ENCODE measurements at places on chromosomes 4 and X.

GRCh38 chr4:84028340-84028739 lies 470.8 kb downstream of the NKX6-1 start:
- DNase-seq, result no peak

GRCh38 chr4:53963781-53964180 lies 100.6 kb downstream of the CHIC2 start:
- no peak for DNase-seq

DNA sequence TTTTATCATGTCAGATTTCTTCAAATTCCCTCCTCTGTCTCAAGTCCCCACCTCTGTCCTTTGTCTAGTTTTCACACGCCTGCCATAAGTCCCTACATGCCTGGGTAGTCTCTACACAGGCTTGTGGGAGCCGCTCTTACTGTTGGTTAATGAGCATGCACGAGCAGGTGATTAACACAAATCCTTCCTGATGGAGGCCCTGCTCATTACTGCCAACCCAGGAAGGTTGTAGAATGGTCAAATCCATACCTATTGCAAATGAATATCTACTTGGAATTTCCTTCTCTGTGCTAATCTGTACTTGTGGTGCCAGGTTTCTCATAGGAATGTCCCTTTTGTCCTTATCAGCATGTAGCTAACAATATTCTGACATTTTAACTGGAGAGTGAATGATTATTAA lies 208.4 kb upstream of the HDX start:
- DNase-seq, result no peak

DNA sequence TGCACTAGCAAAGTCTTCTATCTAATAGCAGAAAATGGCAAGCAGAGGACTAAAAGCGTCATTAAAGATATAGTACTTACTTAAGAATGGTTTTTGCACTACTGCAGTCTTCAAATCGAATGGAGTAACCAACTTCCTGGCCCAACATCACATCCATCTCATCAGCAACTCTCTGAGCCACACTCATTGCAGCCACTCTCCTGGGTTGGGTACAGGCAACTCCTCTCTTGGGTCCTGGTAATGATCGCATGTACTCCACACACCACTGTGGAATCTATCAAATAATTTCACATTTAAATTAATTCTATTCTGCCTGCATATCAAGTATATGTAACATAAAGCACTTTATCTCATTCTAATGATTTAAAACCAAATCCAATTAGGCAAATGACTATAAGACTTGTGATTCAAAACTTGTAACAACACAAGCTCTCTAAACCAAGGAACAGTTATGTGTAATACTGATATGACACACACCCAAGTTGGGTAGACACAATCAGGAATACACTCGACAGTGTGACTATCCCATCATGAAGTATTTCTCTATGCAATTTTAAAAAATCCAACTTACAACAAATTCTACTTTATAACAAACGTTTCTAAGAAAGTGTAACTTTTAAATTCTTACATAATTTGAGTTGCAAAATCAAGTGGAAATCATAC lies 13.6 kb downstream of the DHX15 start:
- DNase-seq, result no peak

GRCh38 chr4:11931266-11931820 lies 502.6 kb upstream of the HS3ST1 start:
- DNase-seq, result no peak

- no peak for DNase-seq
Measured at GRCh38 chr4:89152972-89153371, 41.6 kb downstream of the TIGD2 start.

DNA sequence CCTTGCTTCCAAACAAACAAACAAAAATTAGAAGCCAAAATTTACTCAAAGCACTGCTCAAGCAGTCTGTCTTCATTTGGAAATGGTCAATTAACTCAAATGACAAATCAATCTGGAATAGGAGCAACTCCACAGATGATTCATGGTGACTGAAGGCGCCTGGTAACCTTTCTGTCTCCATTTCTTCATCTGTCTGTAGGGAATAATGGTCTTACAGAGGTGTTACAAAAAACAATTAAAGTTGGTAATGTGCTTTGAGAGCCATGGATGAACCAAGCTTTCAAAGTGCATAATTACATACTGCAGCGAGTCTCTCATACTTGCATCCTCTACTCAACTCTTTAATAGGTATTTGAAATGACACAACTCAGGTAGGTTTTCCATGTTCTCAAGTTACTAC lies 38.3 kb upstream of the STAG2 start:
- no peak for DNase-seq

DNA sequence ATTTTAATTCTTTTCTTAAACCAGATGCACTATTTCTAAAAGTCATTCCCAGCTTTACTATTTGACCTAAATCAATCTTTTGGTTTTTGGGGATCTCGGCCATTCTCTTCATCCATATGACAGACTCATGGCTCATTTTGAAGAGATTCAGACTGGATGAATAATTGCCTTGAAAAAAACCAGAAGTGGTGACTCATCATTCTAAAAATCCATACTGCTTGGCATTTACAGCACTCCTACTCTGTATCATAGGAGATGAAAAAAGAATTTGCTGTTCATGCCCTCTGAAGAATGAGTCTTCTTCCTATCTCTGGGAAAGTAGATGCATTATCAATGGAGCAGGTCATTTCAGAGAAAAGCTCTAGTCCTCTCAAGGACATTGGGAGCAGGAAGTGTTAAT lies 220.5 kb upstream of the RPS6KA3 start:
- no peak for DNase-seq

DNA sequence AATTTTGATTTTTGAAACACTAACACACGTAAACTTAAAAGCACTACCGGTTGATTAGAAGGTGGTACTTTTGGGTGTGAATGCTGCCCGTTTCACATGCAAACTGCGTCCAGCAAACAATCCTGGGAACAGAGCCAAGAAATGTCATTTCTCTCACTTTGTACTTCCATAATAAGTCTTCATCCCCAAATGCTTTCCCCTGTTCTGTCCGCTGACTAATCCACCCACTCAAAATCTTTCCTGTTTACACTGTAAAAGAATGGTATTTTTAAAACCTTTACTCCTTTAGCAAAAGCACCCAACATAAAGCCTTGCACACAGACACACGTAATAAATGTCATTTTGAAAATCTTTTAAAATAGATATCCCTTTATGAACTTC lies 39.1 kb upstream of the PDLIM5 start:
- no peak for DNase-seq

DNA sequence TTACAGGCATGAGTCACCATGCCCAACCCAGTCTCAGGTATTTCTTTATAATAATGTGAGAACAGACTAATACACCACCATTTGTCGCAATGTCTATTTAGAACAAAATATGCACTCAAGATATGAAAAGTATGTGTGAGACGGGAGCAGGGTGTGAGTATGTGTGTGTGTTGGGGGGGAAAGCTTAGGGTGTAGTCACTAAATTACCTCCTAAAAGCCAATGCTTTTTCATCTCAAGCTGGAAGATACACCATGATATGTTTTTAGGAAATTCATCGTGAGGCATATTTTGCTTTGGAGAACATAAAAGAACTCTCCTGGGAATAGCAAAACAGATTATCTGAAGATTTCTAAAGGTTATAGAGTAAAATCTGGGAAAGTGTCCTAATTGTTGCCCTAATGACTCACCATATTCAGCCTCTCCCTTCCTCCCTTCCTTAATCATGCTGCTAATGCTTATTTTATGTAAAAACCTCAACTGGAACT lies 262.7 kb downstream of the PDHA2 start:
- no peak for DNase-seq

- DNase-seq, result no peak
Measured at GRCh38 chr4:153510252-153511001, 44.3 kb downstream of the TMEM131L start.

DNA sequence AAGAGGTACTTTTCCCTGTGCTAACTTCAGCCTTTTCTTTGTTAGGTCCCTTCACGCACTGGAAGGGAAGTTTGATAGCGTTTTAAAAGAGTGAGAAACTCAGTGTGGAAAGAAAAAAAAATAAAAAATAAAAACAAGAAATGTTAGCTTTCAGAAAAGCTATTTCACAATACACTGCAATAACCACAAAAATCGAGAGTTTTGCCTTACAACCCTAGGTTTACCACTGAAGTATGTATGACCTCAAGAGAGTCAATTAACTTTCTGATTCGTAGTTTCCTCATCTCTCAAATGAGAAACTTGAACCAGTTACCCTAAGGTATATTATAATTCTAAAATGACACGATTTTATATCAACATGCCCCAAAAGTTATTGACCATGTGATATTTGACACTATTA lies 93.9 kb upstream of the JADE1 start:
- DNase-seq, result no peak

GRCh38 chr4:18404642-18405041 lies 383.1 kb upstream of the LCORL start:
- DNase-seq, result no peak

DNA sequence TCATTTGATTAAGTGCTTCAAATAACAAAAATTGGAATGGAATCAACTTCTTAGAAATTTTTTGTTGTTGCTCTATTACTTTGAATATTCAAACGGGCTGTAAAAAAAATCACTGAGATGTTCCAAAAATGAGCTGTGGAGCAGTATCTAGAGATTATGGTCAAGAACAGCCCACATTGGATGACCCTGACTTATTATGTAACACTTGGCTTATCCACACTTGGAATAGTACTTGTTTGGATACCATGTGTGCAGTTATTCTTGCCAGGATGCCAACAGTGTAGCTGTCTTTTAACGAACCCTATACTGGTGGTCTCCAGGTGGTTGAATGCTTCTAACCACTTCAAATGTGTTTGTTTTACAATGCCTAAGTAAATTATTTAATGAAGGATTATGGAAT lies 64.9 kb upstream of the CAMK2D start:
- DNase-seq, result no peak

DNA sequence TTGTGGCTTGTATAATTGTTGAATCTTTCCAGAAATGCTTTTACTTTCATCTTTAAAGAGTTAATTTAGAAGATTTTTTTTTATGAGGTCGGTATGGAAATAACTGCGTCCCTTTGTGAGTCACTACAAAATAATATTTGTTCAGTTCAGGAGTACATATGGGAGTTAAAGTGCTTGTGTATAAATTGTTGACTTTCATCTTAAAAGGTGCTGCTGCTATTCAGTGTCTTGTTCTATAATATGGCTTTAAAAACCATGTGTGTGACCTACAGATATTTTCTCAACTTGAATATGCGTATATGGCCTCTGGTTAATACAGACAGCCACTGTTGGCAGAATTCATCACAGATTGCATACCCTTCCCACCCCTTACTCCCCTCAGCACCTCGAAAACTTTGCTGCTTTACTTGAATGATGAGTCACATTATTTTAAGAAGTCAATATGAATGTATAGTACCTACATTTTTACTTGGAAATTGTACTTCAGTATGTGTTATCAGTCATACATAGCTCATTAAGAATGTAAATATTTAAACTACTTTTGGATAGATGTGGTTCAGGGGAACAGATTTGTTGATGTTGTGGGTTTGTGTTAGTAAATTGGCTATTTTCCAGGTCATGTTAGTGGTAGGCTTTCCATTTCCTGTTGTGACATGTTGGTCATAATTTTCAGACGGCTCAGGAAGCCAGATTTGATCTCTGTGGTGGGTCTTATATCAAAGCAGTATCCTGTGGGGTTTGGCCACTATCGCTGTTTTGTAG lies 1.5 kb downstream of the CLCN3 start:
- DNase-seq, result no peak

DNA sequence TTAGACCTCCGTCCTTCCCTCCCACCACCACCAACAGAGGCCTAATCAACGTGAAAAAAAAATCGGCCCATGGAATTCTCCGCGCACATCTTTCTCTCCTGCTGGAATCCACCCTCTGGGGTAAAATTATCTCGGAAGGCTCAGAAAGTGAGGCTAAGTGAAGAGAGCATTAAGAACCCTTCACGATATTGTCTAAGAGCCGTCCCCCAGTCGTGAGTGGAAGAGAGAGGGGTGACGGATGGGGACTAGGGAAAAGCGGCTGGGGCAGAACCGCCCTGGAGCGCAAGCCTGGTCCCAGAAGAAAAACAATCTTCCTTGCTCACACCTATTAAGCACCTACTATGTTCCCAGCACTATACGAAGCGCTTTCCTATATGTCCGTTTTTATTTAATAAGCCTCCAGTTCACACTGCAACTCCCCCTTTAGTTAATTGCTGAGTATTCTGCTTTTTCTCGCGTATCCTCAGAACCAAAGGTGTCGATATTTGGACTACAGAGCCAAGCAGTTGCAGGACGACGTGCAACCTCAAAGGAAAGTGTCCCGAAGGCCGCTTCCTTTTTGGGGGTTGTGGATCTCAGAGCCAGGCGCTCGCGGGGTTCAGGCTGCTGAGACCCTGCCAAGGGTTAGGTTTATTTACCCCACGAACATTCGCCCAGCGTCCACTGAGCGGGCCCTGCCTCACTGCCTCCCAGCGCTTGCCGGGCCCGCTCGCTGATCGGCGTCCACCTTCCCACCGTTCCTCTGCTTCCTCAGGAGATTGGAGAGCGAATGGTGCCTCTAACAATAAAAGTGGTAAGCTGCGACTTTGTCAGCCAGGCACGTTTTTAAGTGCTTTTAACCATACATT lies 889 bp downstream of the MGARP start:
- no peak for DNase-seq

DNA sequence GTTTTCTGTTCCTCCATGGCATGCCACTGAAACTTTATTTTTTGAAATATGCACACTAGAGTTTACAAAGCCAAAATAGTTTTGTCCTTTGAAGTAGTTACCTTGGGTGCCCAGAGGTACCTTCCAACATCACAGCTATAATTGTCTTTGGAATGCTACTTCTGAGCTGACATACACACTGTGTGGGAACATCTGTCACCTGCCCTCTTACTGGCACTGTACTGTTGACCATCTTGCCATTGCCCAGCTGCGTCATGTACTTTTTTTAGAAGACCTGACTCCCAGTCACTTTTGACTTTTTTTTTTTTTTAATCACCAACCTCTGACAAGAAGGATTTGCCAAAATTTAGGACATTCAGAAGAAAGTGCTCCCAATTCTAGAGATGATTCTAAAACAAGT lies 200.5 kb upstream of the CXorf66 start:
- DNase-seq, result no peak

- DNase-seq, result no peak
Measured at GRCh38 chr4:10237131-10237530, 120.5 kb upstream of the WDR1 start.

DNA sequence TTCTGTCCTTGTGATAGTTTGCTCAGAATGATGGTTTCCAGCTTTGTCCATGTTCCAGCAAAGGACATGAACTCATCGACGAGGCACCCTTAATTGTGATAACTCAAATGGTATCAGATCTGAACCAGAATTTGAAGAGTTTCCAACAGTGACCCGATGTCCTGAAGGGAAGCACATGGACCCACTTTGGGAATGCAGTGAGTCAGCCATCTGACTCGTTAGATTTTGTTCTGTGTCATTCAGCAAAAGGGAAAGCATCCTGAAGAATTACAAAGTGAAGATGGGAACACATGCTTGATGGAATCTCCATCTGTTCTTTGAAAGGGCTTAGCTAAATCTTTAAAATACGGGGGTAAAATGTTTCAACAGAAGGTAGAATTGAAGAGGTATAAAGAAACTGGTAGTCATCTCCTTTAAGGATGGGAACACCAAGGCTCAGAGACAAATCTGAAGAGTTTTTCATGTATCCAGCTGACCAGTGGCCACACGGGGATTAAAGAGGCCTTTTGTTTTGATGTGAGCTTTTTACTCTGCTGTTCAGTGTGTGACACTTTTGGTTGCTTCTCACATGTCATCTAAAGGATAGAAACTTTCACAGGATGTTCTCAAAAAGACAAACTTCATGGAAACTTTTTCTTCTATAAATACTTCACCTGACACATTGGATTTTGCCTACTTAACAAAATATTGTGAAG lies 393.8 kb downstream of the INPP4B start:
- no peak for DNase-seq
